ENCODE measurements at places on chromosomes 3 and 15. TPM values are rescaled to one million over a fixed set of nuclear protein-coding genes. Genes with fewer than 3 reads are reported as not detected.

Gene PARL
- 50.1 TPM for polyA plus RNA-seq

Gene GOLGA6A
- polyA plus RNA-seq, result not detected

Gene C3orf85
- polyA plus RNA-seq, result not detected

Gene ZMYND10
- 0.83 TPM for polyA plus RNA-seq

Gene KIF7
- polyA plus RNA-seq, result 11.2 TPM

Gene UBP1
- polyA plus RNA-seq, result 64.0 TPM

Gene WWTR1
- 64.1 TPM for polyA plus RNA-seq

Gene PDE12
- polyA plus RNA-seq, result 7.4 TPM

Gene ZKSCAN7
- polyA plus RNA-seq, result 9.2 TPM

Gene GOLGA8T
- polyA plus RNA-seq, result 0.06 TPM
